Neural crest cell (in vitro differentiated cells): ENCODE measurements at places on chromosomes 1 and 21. TPM values are rescaled to one million over a fixed set of nuclear protein-coding genes. Genes with fewer than 3 reads are reported as not detected.

TMEM81 gene
- 5.4 and 6.7 TPM in 2 replicates for total RNA-seq

PODN gene
- total RNA-seq = 0.43 and 0.65 TPM in 2 replicates

TOE1 gene
- 26.7 and 28.8 TPM in 2 replicates for total RNA-seq

QSOX1 gene
- 34.7 and 39.8 TPM in 2 replicates for total RNA-seq

TTC22 gene
- not detected in 2 replicates for total RNA-seq

ELK4 gene
- total RNA-seq = 30.1 and 33.1 TPM in 2 replicates

POLR3GL gene
- 14.6 and 15.5 TPM in 2 replicates for total RNA-seq

GABRD gene
- 0.18 and 0.54 TPM in 2 replicates for total RNA-seq

EPHB2 gene
- 57.2 and 60.3 TPM in 2 replicates for total RNA-seq

ADAM30 gene
- not detected in 2 replicates for total RNA-seq

HSF2BP gene
- total RNA-seq = 2.3 and 2.5 TPM in 2 replicates

LRRC3 gene
- 9.6 and 10.1 TPM in 2 replicates for total RNA-seq

GRCh38 chr1:8448911-8449661 is 131.2 kb downstream of the SLC45A1 start:
- no peak overlapping the region for H3K4me3 ChIP-seq
- peaks cover 21% of the 10 kb centered on the region for H3K36me3 ChIP-seq
- DNase-seq = no peak
- no peaks in the 10 kb centered on the region for H3K4me1 ChIP-seq

DNA sequence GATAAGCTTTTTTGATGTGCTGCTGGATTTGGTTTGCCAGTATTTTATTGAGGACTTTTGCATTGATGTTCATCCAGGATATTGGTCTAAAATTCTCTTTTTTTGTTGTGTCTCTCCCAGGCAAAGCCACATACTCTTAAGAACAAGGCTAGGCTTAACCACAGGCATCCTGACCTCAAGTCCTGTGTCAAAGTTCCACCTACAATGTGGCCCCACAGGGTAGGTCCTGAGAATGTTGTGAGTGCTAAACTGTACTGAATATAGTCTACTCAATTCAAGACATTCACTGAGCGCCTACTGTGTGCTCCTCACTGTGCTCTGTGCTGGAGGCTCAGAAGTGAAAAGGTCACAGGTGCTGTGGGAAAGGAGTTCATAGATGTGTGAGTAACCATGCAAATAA is 20.6 kb downstream of the DDAH1 start:
- H3K27ac ChIP-seq = no peak overlapping the region
- H3K4me3 ChIP-seq = no peak overlapping the region
- no peaks in the 10 kb centered on the region for H3K27me3 ChIP-seq

- H3K36me3 ChIP-seq = peaks cover 70% of the 10 kb centered on the region
- no peaks in the 10 kb centered on the region for H3K4me1 ChIP-seq
- DNase-seq = no peak
- H3K4me3 ChIP-seq = no peak overlapping the region
Measured at GRCh38 chr1:108140936-108141335, 59.2 kb downstream of the SLC25A24 start.

- H3K27ac ChIP-seq = no peak overlapping the region
- no peak overlapping the region for H3K4me3 ChIP-seq
- H3K4me1 ChIP-seq = no peaks in the 10 kb centered on the region
- peaks cover 7% of the 10 kb centered on the region for H3K27me3 ChIP-seq
Measured at GRCh38 chr1:233359431-233359830, 31.9 kb downstream of the MAP3K21 start.

DNA sequence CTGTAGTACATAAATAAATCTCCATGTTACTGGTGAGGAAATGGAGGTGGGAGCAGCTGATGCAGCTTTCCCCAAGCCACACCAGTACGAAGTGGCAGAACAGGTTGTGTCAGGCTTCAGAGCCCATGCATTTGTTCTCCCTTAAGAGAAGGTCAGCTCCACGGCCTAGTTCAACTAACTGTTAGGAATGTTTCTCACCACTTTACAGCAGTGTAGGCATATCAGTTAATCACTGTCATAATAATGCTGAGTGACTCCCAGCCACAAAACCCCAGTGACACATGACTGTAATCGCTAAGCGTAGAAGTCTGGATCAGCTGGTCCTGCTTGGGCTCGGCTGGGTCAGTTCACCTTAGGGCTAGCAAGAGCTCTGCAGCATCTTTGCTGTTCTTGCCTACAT is 90.4 kb downstream of the VPS26C start:
- H3K4me3 ChIP-seq = no peak overlapping the region
- H3K36me3 ChIP-seq = peaks cover 30% of the 10 kb centered on the region
- H3K27ac ChIP-seq = no peak overlapping the region
- H3K27me3 ChIP-seq = no peaks in the 10 kb centered on the region

- no peak overlapping the region for H3K4me3 ChIP-seq
- H3K27me3 ChIP-seq = no peaks in the 10 kb centered on the region
- peaks cover 37% of the 10 kb centered on the region for H3K4me1 ChIP-seq
- peak overlapping the region; percentile 20 for H3K27ac ChIP-seq
- no peak for DNase-seq
Measured at GRCh38 chr1:31747304-31747703, 16.8 kb downstream of the ADGRB2 start.

GRCh38 chr1:170213596-170213995 is 67.8 kb downstream of the NTMT2 start:
- H3K27me3 ChIP-seq = peaks cover 8% of the 10 kb centered on the region
- DNase-seq = no peak
- H3K27ac ChIP-seq = no peak overlapping the region

DNA sequence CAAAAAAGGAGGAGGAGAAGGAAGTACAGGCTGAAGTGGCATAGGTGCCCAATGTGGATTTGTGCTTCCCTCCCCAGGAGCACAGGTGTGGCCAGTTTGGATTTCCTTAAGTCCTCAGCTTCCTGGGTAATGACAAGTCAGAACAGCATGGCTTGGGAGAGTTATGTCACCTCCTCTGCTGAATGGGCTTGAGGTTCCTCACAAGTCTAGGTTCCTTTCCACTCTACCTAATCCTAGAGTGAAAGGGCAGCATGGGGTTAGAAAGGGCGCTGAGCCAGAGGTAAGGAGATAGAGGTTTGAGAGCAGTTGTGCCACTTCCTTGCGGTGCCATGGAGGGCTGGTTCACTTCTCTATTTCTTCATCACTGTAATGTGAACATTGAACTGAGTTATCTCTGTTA is 35.5 kb upstream of the IL20 start:
- peaks cover 21% of the 10 kb centered on the region for H3K27me3 ChIP-seq
- no peaks in the 10 kb centered on the region for H3K4me1 ChIP-seq
- DNase-seq = no peak
- H3K36me3 ChIP-seq = no peaks in the 10 kb centered on the region
- no peak overlapping the region for H3K27ac ChIP-seq

- no peaks in the 10 kb centered on the region for H3K36me3 ChIP-seq
- H3K27me3 ChIP-seq = peaks cover 7% of the 10 kb centered on the region
- DNase-seq = no peak
- no peak overlapping the region for H3K27ac ChIP-seq
Measured at GRCh38 chr1:203034422-203035110, 8.3 kb downstream of the PPFIA4 start.

GRCh38 chr1:224054012-224054411 is 59.9 kb upstream of the FBXO28 start:
- H3K4me3 ChIP-seq = no peak overlapping the region
- H3K36me3 ChIP-seq = no peaks in the 10 kb centered on the region
- H3K4me1 ChIP-seq = peaks cover 5% of the 10 kb centered on the region
- DNase-seq = no peak

GRCh38 chr1:3618531-3618880 is 6.3 kb upstream of the TPRG1L start:
- H3K27me3 ChIP-seq = peaks cover 33% of the 10 kb centered on the region
- H3K27ac ChIP-seq = no peak overlapping the region
- H3K4me1 ChIP-seq = peaks cover 17% of the 10 kb centered on the region
- H3K36me3 ChIP-seq = no peaks in the 10 kb centered on the region
- no peak for DNase-seq
- H3K4me3 ChIP-seq = no peak overlapping the region

DNA sequence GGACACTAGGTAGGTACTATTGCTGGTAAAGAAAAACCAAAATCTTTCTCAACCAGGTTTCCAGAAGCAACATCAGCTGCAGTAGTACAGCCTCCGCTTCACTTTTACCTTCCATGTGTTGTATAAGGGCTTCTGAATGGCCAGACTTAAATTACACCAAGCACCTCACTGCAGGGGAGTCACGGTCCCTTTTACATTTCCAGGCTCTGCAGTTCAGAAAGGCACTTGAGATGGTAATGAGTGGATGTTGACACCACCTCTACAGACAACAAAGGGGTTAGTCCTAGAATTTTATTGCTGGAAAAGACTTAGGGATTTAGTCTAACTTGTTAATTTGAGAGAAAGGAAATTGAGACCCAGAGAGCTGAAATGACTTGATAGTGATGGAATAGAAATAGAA is 12.0 kb upstream of the DUSP12 start:
- peaks cover 77% of the 10 kb centered on the region for H3K27me3 ChIP-seq
- H3K36me3 ChIP-seq = no peaks in the 10 kb centered on the region
- H3K4me3 ChIP-seq = no peak overlapping the region
- DNase-seq = no peak
- no peak overlapping the region for H3K27ac ChIP-seq

- no peaks in the 10 kb centered on the region for H3K27me3 ChIP-seq
- no peaks in the 10 kb centered on the region for H3K36me3 ChIP-seq
- H3K4me1 ChIP-seq = peaks cover under 1% of the 10 kb centered on the region
- no peak for DNase-seq
- H3K27ac ChIP-seq = peak overlapping the region; percentile 88
- no peak overlapping the region for H3K4me3 ChIP-seq
Measured at GRCh38 chr1:31633117-31633516, 11.6 kb downstream of the PEF1 start.

- no peaks in the 10 kb centered on the region for H3K27me3 ChIP-seq
- no peak overlapping the region for H3K27ac ChIP-seq
- H3K36me3 ChIP-seq = peaks cover 2% of the 10 kb centered on the region
- no peak overlapping the region for H3K4me3 ChIP-seq
Measured at GRCh38 chr21:16113052-16113715, 383.4 kb downstream of the USP25 start.

DNA sequence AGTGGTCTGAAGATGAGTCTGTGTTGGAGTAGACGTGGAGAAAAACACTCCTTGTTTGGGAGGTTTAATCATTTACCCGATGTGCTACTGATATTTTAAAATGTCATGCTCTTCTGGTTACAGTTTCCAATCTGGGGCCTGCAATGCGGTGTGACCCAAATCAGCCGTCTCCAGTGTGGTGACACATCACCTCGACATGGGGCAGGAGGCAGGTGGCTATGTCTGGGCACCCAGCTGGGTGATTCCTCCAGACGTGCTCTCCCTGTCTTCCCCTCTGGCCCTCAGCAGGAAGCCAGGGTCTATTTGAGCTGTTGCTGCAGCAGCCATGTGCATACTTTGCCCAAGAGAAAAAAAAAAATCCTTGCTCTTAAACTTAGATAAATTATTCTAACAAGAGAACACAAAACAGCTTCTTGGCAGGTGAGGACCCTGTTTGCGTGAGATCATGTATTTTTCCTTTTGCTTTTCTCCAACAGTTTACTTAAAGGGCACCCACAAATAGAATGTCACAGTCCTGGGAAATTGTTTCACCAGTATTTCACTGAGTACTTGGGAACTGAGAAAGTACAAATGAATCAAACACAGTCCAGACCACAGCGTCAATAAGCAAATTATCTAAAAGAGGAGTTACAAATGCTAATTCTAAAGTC is 38.9 kb upstream of the MAP10 start:
- no peaks in the 10 kb centered on the region for H3K27me3 ChIP-seq
- H3K27ac ChIP-seq = no peak overlapping the region
- peaks cover 13% of the 10 kb centered on the region for H3K4me1 ChIP-seq
- no peak for DNase-seq

- H3K27me3 ChIP-seq = no peaks in the 10 kb centered on the region
- H3K4me3 ChIP-seq = no peak overlapping the region
- no peak overlapping the region for H3K27ac ChIP-seq
- H3K4me1 ChIP-seq = no peaks in the 10 kb centered on the region
Measured at GRCh38 chr1:176601348-176601747, 138.4 kb downstream of the PAPPA2 start.

- H3K27ac ChIP-seq = no peak within 1 kb of the TSS
- no peaks in the 10 kb centered on the region for H3K27me3 ChIP-seq
- no peak for DNase-seq
- no peak within 1 kb of the TSS for H3K4me3 ChIP-seq
- H3K36me3 ChIP-seq = peaks cover 10% of the 10 kb centered on the region
Measured at GRCh38 chr1:64203420-64203819, at the start of gene UBE2U. Gene UBE2U, plus strand, starts transcription at chr1:64203623. Its CDS starts 428 bp downstream, at chr1:64204051.

- no peak overlapping the region for H3K27ac ChIP-seq
- H3K4me3 ChIP-seq = no peak overlapping the region
- no peaks in the 10 kb centered on the region for H3K27me3 ChIP-seq
- H3K4me1 ChIP-seq = peaks cover 8% of the 10 kb centered on the region
Measured at GRCh38 chr21:39121600-39122355, 61.5 kb downstream of the PSMG1 start.

GRCh38 chr1:93136445-93136844 is 43.8 kb downstream of the TMED5 start:
- no peak overlapping the region for H3K4me3 ChIP-seq
- H3K4me1 ChIP-seq = no peaks in the 10 kb centered on the region
- DNase-seq = no peak

- no peak overlapping the region for H3K4me3 ChIP-seq
- no peaks in the 10 kb centered on the region for H3K4me1 ChIP-seq
- DNase-seq = no peak
Measured at GRCh38 chr1:99232172-99232571, 32.1 kb upstream of the PLPPR4 start.

DNA sequence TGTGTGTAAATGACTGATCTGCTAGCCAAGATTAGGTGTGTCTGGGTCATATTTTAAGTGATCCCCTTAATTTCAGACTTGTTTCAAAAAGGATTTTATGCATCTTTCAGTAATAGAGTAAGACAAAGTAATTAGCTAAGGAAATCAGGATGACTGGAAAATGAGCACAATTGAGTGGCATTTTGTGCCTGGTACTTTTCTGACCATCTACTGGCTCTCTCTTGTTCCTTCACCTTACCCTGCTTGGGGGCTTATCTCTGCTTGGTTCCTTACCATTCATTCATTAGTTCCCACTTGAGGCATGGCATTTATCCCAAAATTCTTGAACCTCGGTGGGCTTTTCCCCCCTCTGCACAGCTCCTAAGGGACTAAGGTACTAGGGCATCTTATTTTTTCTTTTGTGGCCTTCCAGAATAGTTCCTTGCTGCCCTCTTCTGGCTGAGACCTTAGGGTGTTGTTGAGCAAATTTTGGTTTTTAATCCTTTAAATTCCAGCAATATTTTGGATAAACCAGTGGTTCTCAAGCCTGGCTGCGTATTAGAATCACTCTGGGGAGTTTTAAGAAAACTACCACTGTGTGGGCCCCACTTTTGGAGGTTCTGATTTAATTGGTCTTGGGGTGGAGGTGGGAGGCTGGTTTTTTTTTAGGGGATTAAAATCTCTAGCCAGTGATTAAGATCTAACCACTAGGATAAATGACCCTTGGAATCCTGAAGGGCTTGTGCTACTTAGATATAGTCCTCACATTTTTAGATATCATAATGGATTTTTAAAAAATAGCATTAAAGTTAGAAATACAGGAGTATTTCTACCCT is 50.8 kb downstream of the HS2ST1 start:
- no peaks in the 10 kb centered on the region for H3K27me3 ChIP-seq
- H3K36me3 ChIP-seq = peaks cover 15% of the 10 kb centered on the region
- DNase-seq = no peak
- H3K4me3 ChIP-seq = no peak overlapping the region

GRCh38 chr21:29368906-29369305 is 70.2 kb downstream of the BACH1 start:
- no peaks in the 10 kb centered on the region for H3K4me1 ChIP-seq
- no peaks in the 10 kb centered on the region for H3K27me3 ChIP-seq
- DNase-seq = no peak
- no peak overlapping the region for H3K4me3 ChIP-seq
- no peak overlapping the region for H3K27ac ChIP-seq
- peaks cover 15% of the 10 kb centered on the region for H3K36me3 ChIP-seq

GRCh38 chr1:205032508-205032907 is 10.5 kb upstream of the CNTN2 start:
- H3K27ac ChIP-seq = no peak overlapping the region
- H3K4me1 ChIP-seq = peaks cover 26% of the 10 kb centered on the region
- no peaks in the 10 kb centered on the region for H3K36me3 ChIP-seq
- H3K27me3 ChIP-seq = peaks cover 10% of the 10 kb centered on the region
